ENCODE measurements at places on chromosomes 16 and 17.

GRCh38 chr17:62581764-62582163 is 45.7 kb upstream of the MRC2 start:
- DNase-seq = no peak

GRCh38 chr17:81221371-81221841 is 1.4 kb downstream of the CEP131 start:
- no peak for DNase-seq

DNA sequence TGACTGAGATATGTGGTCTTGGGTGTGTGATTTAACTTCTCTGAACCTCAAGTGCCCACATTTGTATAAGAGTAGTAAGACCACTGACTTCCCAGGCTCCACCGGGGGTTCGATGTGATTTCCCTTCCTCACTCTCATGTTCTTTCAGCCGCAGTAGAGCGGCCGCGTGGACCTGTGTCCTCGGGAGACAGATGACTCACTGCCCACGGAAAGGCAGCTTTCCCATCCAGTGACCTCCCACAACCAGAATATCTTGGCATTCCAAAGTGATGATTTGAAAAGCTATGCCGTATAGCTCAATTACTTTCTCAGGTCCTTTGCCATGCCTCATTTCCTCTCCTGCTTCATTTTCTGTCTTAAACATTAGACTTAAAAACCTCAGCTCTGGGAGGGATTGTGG is 73.6 kb downstream of the IL21R start:
- DNase-seq = no peak

DNA sequence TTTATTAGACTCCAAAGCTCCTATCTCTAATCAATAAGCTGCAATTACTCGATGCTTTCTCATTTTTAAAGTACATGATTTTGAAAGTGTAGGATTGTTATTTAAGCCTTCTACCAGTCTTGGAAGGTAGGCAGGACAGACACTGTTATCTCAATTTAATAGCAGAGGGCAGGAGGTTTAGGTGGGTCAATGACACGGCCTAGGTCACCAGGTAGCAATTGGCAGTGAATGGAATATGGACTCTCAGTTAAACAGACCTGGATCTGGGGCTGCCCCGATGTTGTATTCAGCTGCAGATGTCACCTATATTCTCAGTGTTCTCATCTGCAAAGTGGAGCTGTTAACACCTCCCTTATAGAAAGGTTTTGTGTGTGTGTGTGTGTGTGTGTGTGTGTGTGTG is 124.4 kb upstream of the ANKFN1 start:
- DNase-seq = no peak

- no peak for DNase-seq
Observed at GRCh38 chr17:37726248-37726647, 18.6 kb downstream of the HNF1B start.

DNA sequence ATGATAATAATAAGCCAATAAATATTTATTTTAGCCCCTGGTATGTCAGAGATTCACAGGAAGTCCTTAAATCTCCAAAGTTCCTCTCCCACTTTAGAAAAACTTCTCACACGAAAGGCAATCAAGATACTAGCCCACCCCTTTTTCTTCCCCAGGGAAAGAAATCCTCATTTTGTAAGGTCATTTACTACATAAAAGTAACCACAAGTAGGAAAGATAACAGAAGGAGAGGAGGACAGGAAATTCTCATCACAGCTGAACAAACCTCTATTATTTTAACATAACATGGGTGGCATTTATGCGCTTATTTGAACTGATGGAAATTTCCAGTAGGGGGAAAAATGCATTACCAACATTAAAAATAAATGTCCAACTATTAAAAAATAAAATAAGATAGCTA is 3.4 kb downstream of the FAM222B start:
- no peak for DNase-seq

DNA sequence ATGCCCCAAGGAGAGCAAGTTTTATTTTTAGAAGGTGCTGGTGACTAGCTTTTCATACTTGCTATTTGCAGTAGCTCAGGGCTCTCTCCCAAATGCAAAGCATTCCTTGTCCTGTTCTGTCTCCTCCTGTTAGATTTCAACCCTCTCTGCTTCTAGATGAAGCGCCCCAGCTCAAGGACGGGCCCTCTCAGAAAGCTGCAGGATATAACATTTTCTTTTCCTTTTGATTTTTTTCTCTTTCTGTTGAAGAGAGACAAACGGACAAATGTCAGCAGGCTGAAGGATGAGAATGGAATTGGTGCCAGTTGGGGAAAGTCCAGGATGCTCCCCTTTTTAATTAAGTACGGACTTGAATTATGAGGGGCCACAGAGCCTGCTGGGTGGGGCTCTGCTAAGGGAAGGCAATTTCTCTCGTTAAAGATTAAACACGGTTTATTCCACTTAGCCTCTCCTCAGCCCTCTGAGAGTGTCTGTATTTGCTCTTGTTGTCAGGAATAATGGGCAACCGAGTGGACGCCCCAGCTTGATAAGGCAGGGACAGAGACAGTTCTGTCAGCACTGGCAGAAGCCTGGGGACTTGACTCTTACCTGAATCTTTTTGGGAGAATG is 6.2 kb upstream of the ETV4 start:
- DNase-seq = no peak

DNA sequence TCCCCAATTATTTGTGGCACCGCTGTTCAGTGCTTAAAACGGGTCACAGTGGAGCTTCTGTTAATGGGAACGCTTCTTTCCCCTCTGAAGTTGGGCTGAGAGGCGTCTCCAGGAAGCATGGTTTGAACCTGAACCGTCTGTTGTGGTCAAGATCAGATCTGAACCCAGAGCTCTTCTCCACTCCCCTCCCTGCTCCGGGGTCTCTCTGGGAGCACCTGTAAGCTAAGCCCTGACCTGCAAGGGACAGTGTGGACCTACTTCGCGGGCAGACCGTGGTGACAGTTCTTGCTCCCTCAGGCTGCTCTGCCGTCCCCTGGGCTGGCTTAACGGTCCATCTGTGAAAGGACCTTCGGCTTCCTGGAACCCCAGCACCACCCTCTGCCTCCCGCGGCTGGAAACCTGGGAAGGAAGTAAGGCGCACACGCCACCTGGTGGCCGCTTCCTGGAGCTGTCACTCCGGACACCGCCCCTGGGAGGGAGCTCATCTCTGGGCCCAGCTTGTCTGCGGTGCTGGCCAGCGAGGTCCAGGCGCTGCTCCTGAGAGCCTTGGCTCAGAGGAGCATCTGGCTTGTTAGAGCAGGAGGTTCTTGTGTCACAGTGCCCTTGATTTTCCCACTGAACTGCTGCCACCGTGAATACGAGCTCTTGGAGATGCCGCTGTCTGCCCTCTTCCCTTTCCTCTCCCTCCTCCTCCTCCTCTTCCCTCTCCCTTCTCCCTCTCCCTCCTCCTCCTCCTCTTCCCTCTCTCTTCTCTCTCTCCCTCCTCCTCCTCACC is 518.5 kb upstream of the EEF2KMT start:
- peak; percentile 53 for DNase-seq

GRCh38 chr16:55285586-55285985 is 38.4 kb upstream of the IRX6 start:
- no peak for DNase-seq

- no peak for DNase-seq
Observed at GRCh38 chr16:78570399-78571141, 471.1 kb downstream of the WWOX start.

GRCh38 chr17:67902511-67903231 is 77.4 kb downstream of the BPTF start:
- no peak for DNase-seq

- DNase-seq = no peak
Observed at GRCh38 chr17:81460856-81461460, 51.6 kb downstream of the ACTG1 start.

DNA sequence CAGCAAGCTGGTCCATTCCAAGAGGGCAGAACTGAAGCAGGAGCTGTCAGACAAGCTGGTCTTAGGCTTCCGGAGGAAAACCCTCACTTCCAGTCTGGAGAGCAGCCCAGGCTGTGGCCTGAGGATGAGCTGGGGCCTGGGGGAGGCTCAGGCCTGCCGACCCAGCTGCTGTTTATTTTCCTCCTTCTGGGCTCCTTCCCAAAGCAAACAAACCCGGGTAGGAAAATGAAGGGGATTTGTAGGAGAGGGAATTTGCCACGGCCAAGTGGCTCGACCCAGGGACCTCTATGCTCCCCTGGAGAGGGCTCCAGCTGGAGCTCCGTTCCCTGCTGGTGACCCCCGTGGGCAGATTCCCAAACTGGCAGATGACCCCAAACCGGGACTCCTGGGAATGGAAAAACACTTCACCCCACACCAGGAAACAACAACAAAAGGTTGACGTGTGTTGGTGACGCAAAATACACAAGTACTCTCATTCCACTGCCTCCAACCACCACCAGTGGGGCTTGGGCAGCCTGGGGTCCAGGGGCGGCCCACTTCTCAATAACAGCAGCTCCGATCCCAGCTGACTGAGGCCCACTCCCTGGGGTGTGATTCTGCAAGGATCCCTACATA is 8.8 kb downstream of the JUP start:
- no peak for DNase-seq

- no peak for DNase-seq
Observed at GRCh38 chr16:55436587-55436986, 42.4 kb upstream of the MMP2 start.

GRCh38 chr16:10895053-10895946 is 18.3 kb downstream of the CIITA start:
- no peak for DNase-seq

DNA sequence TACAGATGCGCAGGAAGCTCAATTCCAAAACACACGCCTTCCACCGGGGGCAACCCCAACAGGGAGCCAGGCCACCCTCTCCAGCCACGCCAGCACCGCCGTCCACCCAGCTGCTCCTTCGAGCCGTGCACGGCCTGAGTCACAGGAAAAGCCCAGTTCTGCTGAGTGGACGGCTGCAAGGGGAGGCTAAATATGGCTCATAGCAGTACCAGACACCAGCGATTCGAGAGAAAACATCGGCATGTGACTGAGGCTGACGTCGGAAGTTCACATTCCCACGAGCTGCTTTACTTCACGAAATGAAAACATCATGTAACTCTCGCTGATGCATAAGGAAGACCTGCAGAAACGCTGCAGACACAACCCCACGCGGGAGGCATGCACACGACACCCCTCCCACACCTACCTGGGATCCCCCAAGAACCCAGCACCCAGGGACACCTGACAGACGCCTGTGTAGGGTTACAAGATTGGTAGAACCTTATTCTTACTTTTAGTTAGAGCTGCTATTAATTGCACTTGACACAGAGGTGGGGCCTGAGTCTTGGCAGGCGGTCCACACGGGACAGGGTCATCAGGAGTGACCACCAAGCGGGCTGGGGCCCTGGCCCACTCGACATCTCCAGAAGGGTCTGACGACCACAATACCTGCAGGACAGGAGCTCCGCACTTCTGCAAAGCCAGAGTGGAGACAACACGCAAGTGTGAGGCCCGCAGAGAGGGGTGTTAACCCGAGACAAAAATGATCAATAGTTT is 116.8 kb downstream of the ANKRD11 start:
- no peak for DNase-seq

DNA sequence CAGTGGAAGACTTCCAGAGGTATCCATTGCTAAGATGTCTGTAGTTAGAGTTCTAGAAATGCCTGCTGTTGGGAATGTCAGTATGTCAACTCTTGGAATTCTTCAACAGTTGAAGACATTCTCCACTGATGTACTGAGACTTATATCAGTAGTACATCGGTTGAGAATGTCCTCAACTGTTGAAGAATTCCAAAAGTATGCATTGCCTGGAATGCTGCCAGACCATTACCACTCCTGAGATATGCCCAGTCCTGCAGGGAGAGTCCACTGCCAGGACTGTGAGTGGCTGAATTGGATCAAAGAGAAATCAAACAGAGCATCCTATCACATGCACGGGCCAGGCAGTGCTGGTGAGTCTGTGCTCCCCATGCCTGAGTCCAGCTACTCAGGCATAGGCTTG is 42.0 kb downstream of the IL21R start:
- no peak for DNase-seq

DNA sequence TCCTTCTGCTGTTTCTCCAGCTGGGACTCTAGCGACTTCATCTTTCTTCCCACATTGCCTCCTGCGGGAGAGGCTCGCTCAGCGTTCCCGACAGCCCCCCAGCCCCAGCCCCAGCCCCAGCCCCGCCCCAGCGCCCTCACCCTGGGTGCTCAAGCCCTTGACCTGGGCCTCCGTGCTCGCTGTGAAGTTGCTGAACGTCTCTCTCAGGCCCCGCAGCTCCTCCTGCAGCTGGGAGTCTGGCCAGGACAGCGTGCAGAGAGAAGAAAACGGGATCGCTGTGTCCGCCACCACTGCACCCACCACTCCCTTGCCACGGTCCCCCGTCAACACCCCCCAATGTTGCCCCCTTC is 2.4 kb downstream of the ASGR1 start:
- no peak for DNase-seq

DNA sequence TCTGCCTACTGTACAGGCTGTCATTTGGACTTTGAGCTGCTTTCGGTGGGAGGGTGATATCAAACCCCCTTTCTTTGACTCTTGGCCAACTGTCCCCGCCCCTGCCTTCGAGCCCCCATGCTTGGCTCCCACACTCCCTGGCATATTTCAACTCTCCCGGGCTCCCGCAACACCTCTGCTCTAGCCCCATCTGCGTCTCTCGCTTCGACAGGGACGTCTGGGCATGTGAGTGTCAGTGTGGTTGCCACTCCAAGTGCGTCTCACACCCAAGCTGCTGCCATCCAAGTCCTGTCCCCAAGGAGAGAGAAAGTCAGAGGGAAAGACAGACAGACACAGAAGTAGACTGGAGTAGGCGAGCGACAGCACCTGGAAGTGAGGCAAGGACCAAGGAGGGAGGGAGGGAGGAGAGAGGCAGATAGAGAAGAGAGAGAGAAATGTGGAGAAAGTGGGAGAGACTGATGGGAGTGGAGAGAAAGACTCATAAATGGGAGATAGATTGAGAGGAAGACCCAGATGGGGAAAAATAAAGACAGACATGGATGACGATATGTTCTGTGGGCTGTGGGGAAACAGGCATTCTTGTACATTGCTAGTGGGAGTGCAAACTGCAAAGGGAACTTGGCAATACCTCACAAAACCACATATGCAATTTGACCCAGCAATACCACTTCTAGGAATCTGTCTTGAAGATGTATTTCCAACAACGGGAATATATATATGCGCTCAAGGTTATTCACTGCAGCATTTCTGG is 11.8 kb downstream of the STARD3 start:
- no peak for DNase-seq

- DNase-seq = peak; percentile 47
Observed at GRCh38 chr17:2571523-2572303, 21.7 kb upstream of the PAFAH1B1 start.

DNA sequence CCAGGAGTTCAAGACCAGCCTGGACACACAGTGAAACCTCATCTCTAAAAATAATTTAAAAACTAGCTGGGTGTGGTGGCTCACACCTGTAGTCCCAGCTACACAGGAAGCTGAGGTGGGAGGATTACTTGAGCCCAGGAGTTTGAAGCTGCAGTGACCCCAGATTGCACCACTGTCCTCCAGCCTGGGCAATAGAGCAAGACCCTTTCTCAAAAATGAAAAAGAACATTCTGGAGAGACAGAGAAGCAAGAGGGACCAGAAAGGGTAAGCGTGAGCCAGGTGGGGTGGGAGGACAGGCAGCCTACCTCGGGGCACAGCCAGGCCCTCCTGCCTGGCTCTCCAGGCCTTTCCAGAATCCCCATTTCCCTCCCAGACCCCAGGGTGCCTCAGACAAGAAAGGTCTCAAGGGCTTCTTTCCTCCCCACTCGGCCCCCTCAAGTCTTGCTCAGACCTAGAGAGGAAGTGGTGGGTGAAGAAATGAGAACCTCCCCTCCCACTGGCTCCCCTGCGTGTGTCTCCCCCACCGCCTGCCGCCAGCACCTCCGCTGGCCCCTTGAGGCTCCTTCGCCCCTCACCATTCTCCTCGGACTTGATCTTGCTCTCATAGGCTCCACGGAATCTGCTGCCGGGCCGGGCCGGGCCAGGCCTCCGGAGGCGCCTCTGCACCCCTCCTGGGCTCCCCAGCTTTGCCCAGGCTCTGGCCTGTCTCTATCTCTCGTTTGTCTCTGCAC is 503 bp downstream of the C16orf54 start:
- peak; percentile 48 for DNase-seq
